ENCODE measurements at places on chromosomes 2 and 18.

- no peak for DNase-seq
These were observed 40.5 kb downstream of the MYO7B start for GRCh38 chr2:127575941-127576432.

GRCh38 chr2:158969715-158970240, 1.3 kb downstream of the TANC1 start:
- DNase-seq = no peak

DNA sequence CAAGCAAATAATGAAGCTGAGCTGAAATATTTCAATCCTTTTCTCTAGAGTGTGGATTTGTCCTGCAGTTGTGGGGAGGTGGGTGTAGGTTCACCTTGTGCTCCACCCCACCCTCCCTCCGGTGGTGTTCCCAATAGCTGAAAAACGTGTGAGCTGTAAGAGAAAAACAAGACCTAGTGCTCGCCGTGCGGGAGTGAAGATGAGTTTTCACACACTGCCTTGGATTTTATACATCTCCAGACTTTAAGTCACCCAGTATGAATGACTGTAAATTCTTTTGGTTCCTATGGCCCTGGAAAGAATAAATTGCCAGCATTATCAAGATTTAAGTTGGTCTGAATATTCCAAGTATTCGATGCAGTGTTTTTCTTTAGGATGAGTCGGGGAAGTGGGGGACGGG, 1.9 kb upstream of the SOX11 start:
- no peak for DNase-seq

- DNase-seq = no peak
These were observed 548 bp downstream of the KANSL3 start for GRCh38 chr2:96637385-96638143.

- DNase-seq = no peak
These were observed 59.8 kb downstream of the MEMO1 start for GRCh38 chr2:31950946-31951562.

- DNase-seq = no peak
These were observed 636.4 kb downstream of the PLCL1 start for GRCh38 chr2:198440833-198441232.

GRCh38 chr2:204268971-204269370, 276.3 kb upstream of the PARD3B start:
- DNase-seq = no peak

DNA sequence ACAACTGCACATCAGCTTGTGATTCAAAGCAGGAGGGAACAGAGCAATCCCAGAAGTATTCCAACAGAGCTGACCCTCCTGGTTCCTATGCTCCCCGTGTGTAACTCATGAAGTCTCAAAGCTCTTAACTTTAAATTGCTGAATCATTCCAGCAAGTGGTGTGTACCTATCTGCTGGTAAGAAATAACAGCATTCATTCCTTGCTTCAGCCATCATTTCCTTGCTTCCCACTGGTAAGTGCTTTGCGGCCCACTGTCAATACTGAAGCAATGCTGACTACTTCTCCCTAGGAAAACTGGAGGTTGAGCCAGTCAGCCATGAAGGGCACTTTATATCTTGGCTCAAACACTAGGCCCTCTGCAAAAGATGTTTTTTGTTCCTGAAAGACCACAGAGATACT, 222.4 kb downstream of the EXOC6B start:
- DNase-seq = no peak

- no peak for DNase-seq
These were observed 34.5 kb upstream of the CCNYL1 start for GRCh38 chr2:207676827-207677354.

DNA sequence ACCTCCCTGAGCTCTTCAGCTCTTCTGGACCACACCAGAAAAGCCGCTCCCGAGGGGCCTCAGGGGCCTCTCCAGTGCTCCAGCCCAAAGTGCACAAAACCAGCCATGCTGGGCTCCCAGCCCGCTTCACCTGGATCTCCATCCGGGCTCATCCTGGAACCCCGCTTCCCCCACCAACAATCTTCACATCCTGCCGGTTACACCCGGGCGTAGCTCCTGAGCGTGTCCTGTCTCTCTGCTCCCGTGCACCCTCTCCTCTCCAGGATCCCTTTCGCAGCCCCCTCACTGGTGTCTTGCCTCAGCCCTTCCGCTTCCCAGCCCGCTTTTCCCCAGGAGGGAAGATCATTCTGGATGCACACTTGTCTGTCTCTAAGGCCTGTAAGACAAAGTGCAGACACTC, 123.7 kb upstream of the GLI2 start:
- DNase-seq = no peak

GRCh38 chr2:228535396-228535795, 353.9 kb upstream of the SPHKAP start:
- DNase-seq = no peak

DNA sequence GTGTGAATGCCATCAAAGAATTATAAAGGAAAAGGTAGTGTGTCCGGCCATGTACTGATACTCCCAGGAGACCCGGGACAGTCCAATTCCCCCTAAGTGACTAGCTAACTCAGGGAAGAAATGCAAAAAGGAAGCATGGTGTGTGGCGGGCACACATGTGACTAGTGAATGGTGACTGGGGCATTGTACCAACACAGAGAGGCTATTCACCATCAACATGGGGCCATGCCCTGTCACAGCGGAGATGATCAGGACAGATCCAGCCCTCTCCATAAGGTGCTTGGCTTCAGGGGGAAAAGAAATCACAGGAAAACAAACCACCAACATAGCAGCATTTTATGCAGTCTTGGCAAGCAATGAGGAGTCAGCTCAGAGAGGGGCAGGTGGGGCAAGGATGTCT, 34.3 kb downstream of the FAM168B start:
- DNase-seq = no peak

DNA sequence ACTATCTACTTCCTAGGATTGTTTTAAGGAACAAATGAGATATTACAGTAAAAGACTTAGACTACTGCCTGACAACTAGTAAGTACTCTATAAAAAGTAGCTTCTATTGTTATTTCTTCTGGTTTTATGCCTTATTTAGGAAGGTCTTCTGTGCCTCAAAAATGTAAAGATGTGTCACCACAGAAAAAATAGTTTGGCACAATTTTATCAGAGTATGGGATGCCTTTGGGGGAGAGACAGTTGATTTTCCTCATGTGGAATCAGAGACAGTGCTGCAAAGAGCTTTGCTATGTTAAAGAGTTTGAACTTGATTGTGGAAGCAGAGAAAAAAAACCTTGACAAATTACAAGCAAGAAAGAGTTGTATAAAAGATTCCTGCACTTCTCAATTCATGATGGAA, 98.4 kb downstream of the EHBP1 start:
- DNase-seq = no peak

DNA sequence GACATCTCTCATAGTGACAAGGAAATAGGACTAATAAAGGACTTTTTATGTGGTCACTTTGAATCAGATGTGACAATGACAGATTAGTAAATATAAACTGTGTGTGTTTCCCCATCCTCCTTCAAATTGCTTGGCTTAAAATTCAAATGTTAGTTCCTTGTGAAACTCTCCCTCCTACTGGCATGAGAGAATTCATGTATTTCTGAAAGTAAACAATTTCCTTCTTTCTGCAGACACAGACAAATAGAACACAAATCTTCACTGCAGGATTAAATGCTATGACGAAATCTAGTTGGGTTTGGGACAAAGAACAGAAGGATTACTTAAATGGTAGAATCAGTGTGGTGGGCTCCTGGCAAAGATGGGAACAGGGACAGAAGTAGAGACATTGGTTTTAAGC, 328.7 kb upstream of the FAM98A start:
- no peak for DNase-seq

- DNase-seq = no peak
These were observed 61.3 kb upstream of the PGAP1 start for GRCh38 chr2:196987649-196988364.

- DNase-seq = no peak
These were observed 19.7 kb downstream of the RASGRP3 start for GRCh38 chr2:33496150-33496549.

DNA sequence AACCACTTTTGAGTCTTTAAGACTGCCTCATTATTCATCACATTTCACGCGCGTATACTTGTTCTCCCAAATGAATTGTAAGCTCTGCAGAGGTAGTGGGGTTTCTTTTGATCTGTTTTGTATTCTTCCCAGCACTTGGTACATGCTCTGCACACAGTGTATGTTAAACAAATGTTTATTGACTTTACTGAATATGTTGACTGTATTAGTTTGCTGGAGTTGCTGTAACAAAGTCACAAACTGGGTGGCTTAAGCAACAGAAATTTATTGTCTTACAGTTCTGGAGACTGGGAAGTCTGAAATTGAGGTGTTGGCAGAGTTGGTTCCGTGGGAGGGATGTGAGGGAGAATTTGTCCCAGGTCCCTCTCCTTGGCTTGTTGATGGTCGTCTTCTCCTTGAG, 65.1 kb downstream of the CDK15 start:
- DNase-seq = no peak

DNA sequence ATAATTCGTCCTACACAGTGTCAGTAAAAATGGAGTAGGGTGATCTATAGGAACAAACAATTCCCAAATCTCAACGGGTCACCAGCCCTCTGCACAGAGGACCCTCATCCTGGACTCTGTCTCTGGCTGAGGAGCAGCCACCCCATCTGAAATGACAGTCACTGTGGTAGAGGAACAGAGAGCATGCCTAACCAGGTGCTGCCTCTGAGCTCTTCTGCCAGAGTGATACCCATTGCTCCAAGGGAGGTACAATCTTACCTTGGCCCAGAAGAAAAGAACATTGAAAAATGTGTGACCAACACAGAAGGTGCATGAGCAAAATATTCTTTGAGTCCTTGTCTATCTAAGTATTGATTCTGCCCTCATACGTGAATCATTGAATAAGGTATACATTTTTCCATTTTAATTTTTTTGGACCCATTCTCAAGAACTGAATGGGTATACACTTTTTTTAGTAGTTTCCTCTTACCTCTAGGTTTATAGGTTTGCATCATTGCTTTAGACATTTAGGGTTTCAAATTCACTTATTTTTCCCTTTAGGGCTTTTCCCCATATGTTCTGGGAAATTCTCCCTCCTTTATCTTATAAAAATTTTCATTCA, 8.7 kb downstream of the SP140 start:
- DNase-seq = no peak

DNA sequence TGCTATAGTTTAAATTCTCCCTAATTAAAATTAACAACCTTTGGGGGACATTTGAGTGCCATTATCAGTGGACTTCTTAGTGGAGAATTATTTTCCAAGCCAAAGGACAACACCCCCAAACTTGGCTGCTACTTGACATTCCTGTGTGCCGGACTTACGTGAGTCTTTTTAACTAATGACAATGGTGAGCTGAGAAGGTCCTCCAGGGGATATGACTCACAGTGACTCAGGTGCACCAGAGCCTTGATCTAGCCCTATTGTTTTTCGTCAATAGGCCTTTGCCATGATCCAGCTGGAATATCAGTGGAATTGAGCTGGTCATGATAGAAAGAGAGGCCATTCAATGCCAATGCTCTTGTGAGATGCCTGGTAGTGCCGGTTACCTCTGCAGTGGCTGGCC, 118.1 kb upstream of the CXCR4 start:
- no peak for DNase-seq

GRCh38 chr18:33837191-33837590, 259.2 kb downstream of the ASXL3 start:
- DNase-seq = no peak

All from esophagus squamous epithelium (tissue), 5 donors.